ENCODE measurements at places on chromosomes 2 and 18.
A peak's percentile ranks its signal among the peaks of the same experiment; 100 is the strongest.

DNA sequence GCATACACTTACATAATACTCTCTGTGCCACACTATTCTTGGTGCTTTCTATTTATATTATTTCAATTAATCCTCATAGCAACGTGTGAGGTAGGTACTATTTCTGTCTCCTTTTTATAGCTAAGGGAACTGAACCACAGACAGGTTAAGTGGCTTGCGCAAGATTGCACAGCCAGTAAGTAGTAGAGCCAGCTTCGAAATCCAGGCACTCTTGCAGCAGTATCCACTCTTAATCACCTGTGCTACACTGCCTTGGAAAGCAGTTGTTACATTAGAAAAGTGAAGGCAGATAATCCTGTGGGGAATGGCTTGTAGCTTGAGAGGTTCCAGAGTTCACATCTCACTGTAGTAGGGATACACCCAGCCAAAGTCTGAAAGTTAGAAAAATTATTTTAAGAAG lies 198.3 kb downstream of the LDLRAD4 start:
- no peak for DNase-seq

- DNase-seq, result no peak
These were observed 27.1 kb downstream of the CREG2 start for GRCh38 chr2:101360232-101360631.

- peak; percentile 91 for DNase-seq
These were observed at the start of gene FHL2 for GRCh38 chr2:105398336-105399206. FHL2 (minus strand) TSS chr2:105399051; CDS start chr2:105386516, 12,535 bp downstream.

GRCh38 chr2:238326801-238327365 lies 6.6 kb downstream of the TRAF3IP1 start:
- no peak for DNase-seq

DNA sequence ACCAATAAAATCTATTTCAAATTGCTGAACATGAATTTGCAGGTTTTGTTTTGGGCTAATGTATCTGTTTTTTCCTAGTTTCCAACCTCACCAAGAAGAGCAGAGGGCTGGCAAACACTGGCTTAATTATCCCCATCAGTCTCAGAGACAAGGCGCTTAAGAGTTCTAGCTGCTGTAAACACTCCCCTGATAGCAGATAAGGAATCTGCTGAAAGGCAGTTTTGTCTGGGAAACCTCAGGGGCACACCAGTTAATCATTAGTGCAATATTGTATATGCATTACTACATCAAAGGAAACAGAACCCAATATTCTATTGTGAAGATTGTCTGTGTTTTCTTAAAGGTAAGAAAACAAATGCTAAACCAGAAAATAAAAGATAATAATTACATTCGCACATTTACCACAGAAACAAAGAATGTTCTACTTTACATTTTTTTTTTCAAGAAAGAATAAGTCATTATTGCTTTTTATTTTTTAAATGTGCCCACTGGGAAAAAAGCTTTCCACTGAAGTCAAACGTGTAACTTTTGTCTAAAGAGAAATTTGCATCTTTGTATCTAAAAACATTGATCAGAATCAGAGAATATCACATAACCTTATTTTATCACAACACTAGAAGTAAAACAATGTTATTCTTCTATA lies 179.1 kb downstream of the ERBB4 start:
- no peak for DNase-seq

DNA sequence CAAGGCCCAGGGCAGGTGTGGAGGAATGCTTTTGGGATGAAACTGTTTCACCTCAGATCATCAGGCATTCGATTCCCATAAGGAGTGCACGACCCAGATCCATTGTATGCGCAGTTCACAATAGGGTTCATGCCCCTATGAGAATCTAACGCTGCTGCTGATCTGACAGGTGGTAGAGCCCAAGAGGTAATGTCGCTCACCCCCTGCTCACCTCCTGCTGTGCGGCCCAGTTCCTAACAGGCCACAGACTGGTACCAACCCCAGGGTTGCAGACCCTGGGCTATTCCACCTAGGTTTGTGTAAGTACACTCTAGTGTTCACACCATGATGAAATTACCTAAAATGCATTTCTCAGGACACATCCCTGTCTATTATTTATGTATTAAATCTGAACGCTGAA lies 72.5 kb downstream of the COPS8 start:
- DNase-seq, result no peak

- no peak for DNase-seq
These were observed 2.6 kb upstream of the RBM43 start for GRCh38 chr2:151264157-151264825.

DNA sequence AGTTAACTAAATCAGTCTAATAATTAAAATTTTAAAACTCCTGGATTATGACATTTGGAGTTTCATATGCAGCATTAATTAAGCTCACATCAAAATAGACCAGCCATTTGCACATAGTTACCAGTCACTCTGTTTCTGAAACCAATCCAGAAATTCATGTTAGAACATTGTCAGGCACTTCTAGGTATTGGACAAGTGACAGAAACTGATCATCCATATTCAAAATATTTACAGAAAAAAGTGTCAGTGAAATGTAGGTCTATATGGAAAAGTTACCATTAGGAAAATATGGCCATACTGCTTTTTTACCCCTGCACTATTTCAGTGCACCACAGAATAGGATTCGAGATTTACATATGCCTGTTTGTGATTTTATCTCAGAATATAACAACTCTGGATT lies 33.4 kb downstream of the UPP2 start:
- no peak for DNase-seq

- DNase-seq, result no peak
These were observed 1246.6 kb upstream of the LRRTM1 start for GRCh38 chr2:81551040-81551634.

DNA sequence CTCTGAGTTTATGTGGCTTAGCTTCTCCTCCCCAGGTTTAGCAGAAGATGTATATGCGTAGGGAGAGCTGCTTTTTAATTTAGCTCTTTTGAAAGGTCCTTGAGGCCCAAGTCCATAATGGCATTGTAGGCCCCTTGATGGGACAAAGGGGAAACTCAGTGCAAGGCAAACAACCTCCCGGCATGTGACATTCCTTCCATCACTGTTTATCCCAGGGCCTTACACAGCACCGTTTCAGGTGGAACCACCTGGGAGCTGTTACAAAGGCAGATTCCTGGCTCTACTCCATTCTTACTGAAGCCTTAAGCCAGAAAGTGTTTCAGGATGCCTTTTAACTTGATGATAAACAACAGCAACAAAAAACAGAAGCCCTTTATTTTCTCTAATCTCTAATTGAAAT lies 555.4 kb downstream of the SLC4A3 start:
- DNase-seq, result no peak

DNA sequence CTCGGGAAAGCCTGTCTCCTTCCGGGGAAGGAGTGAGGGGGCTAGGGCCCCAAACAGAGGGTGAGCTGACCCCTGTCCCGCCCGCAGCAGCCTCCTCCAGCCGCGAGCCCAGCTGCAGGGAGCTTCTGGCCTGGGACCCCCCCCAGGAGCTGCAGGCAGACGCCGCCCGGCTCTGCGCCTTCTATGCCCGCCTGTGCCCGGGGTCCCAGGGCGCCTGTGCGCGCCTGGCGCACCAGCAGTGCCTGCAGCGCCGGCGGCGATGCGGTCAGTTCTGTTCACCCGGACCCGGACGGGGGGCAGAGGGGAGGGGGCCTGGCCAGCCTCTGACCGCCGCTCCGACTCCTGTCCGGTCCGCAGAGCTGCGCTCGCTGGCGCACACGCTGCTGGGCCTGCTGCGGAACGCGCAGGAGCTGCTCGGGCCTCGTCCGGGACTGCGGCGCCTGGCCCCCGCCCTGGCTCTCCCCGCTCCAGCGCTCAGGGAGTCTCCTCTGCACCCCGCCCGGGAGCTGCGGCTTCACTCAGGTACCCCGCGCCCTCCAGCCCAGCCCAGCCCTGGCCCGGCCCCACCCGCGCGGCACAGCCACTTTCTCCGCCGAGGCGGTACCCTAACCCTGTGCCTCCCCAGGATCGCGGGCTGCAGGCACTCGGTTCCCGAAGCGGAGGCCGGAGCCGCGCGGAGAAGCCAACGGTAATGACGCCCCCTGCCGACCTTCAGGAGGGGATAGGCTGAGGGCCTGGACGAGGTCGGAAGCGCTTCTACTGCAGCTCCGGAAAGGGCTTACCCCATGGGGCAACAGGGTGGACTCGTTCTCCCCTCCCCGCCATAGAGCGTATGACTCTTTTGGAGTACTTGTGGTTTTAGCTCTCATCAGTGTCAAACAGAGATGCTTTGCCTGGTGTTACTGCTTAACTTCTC lies 2.0 kb upstream of the CHRND start:
- peak; percentile 72 for DNase-seq

- no peak for DNase-seq
These were observed 406.5 kb upstream of the UBE2E3 start for GRCh38 chr2:180573951-180574350.

GRCh38 chr2:68391869-68392268 lies 26.8 kb downstream of the PLEK start:
- no peak for DNase-seq

GRCh38 chr2:48841126-48841525 lies 85.6 kb upstream of the LHCGR start:
- no peak for DNase-seq

DNA sequence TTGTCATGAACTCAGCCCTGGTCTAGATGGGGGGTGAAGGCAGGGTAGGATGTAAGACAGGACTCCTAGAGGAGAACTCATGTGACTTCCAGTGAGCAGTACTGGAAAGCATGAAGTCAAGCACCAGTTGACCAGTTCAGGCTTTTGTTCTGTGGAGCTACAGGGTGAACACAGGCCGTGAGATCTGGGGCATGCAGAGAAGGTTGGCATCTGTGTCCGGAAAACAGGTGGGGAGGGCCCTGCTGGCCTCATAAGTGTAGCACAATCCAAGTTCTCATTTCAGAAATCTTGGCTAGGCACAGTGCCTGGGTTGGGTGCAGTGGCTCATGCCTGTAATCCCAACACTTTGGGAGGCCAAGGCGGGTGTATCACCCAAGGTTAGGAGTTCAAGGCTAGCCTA lies 50.9 kb upstream of the SPATS2L start:
- DNase-seq, result no peak

DNA sequence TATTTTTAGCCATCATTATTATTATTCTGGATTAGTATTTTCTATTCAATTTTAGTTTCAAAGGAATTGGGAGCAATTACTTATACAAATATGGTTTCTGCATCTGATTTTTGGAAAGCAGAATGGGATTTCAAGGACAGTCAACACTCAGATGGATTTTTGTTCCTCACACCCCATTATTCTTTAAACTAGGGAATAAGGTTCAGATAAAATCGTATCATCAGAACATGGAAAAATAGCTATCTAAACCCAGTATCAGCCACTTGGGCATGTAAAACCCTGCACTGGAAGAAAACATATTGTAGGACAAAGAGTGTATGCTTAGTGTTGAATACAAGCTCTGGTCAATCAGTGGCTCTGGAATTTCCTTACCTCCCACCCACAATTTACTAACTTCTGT lies 452.5 kb downstream of the ZNF516 start:
- DNase-seq, result no peak

DNA sequence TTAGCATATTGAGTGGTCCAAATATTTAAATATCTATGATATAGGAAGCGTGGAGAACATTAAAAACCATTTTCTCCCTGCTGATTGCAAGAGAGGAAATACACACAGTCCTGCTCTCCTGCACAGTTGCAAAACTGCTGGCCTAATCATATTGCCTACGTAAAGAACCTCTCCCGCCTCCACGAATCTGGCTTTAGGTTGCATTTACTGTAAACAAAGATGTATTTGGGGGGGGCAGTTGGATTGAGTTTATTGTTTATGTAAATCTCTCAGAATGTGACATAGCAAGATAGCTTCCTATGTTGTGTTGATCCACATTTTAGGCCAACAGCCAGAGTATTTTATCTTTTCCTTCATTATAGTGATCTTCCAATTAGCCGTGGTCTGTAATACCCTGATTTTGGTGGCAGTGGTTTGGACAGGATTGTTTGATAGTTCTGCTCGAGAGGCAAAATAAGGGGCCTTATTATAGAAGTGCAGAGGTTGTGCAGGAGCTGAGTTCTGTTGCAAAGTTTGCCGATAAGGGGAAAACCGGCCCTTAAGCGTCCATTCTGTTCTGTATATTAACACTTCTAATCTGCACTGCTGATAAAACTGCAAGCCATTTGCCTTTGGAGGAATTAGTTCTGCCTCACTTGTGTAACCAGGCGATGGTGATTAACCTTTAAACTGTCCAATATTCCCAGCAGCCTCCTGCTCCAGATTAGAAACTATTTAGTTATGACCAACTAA lies 101.6 kb upstream of the SIX3 start:
- DNase-seq, result no peak

DNA sequence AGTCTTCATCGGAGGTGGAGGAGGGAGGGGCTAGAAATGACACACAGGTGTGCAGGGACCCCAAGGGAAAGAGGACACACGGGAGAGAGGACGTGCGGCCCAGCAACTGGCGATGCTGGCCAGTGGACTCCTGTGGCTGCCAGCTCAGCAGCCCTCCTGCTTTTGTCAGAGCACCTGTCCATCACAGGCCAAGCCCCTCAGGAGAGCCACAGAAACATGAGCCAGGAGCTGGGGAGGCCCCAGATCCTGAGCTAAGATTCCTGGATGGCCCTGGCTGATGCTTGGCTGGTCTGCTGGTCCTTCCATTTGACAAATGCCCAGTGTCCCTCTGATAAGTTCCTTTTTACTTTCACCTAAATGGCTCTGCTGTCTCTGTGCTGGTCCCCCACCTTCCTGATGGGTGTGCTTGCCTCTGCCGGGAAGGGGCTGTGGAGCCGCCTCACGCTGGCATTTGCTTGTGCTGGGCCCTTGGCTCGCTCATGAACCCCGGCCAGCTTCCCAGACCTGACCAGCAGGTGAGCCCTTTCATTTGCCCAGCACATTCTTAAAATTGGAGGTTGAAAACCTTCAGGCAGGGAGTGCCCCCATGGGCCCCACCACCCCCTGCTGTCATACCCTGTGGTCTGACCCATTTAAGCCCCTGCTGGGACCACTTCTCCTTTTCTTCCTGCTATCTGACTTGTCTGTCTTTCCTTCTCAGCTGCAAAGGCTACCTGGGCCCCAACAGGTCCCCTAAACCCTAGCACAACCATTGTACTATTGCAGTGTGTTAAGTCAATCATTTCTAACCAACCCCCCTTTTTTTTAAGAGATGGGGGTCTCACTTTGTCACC lies 37.3 kb downstream of the CYP27C1 start:
- no peak for DNase-seq

- no peak for DNase-seq
These were observed 10.7 kb downstream of the PRPF40A start for GRCh38 chr2:152706477-152707021.

GRCh38 chr2:231312066-231312465 lies 83.4 kb upstream of the B3GNT7 start:
- no peak for DNase-seq

DNA sequence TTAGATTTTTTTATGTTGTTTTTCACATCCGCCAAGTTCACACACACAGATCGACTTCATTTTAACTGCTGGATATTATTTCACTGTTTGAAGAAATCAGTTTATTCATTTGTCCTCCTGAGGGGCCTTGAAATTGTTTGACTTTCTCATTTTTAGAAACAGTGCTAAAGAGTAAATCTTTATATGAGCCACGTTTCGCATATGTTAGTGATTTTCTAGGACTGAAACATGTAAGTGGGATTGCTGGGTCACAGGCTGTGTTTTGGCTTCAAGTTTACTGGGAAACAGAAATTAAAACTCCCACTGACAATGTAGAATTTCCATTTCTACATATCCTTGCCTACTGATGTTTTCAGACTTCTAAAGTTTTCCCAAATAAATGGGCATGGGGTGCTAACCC lies 363.8 kb downstream of the NCKAP5 start:
- DNase-seq, result no peak

- DNase-seq, result no peak
These were observed 5.5 kb downstream of the ZNF512 start for GRCh38 chr2:27588308-27588707.

GRCh38 chr2:156323754-156324153 lies 8.8 kb downstream of the NR4A2 start:
- DNase-seq, result no peak

GRCh38 chr2:230430957-230431910 lies 15.2 kb downstream of the SP100 start:
- DNase-seq, result no peak

GRCh38 chr2:9748577-9748976 lies 94.7 kb upstream of the TAF1B start:
- no peak for DNase-seq
